Natural killer cell treated with Interleukin-12 subunit alpha and Interleukin-12 subunit beta and Interleukin-15 and Interleukin-18, amount 100 ng/mL, for 72 hours (primary cell): ENCODE measurements at places on chromosomes 6 and 20. TPM values are rescaled to one million over a fixed set of nuclear protein-coding genes. Genes with fewer than 3 reads are reported as not detected.

The SERPINB6 gene
- total RNA-seq: 158 TPM

DNA sequence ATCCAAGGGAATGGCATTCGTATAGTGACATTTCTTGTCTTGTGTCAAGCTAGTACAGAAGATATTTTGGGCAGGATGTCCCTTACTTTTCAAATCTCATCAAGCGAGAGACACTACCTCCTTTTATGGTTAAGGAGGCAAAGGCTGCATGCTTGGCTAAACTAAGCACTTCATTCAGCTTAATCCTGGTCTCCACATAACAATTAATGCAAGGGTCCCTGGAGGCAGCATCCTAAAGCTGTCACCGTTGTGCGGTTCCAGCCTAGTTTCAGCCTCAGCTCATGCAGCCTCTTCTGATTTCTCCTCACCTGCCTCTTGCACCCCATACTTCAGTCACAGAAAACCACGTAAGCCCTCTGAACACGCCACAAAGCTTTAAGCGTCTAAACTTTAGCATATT, 67.1 kb upstream of the SLC22A23 start:
- H3K27me3 ChIP-seq: peaks cover 9% of the 10 kb centered on the region
- no peaks in the 10 kb centered on the region for H3K4me1 ChIP-seq
- no peak overlapping the region for H3K4me3 ChIP-seq
- H3K36me3 ChIP-seq: no peaks in the 10 kb centered on the region

DNA sequence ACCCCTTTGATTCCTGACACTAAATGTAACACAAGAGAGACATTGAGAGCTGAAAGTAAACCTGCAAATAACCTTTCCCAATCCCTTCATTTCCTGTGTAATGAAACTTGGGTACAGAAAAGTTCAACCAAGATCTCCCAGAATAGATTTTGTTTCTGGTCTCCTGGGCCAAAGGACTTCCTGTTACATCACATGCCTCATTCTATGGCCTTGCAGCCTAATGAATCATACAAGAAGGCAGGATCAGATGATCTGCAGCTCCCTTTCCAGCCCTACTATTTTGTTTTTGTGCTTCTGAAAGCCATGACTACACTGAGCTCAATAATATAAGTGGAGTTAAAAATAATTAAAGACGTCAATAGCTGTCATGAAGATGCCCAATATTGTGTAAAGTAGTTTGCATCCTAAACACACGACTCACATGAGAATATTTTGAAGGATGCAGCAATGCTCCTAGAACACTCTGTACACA, 73.4 kb upstream of the NOX3 start:
- no peaks in the 10 kb centered on the region for H3K27me3 ChIP-seq
- no peak overlapping the region for H3K4me3 ChIP-seq
- H3K36me3 ChIP-seq: no peaks in the 10 kb centered on the region
- peak overlapping the region; percentile 74 for H3K27ac ChIP-seq
- no peak for DNase-seq

DNA sequence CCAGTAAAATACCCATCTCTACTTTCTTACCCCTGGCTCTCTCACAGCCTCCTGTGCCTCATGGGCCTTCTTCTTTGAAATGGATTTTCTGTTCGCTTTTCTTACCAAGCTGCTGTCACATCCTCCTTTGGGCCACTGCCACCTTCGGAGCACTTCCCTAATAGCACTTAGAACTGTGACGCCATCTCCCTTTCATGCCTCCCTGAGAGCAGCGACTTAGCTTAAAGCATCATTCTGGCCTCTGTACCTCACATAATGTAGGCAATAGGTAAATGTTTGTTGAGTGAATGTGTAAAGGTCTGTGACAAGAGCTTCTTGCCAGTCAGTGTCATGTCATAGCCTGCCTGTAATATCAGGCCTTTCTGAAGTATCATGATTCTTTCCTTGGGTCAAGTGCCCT, 78.8 kb downstream of the ADGRG6 start:
- no peak for DNase-seq
- H3K4me1 ChIP-seq: no peaks in the 10 kb centered on the region
- no peaks in the 10 kb centered on the region for H3K36me3 ChIP-seq
- no peak overlapping the region for H3K4me3 ChIP-seq
- H3K27me3 ChIP-seq: peaks cover 9% of the 10 kb centered on the region
- H3K27ac ChIP-seq: no peak overlapping the region

- H3K27me3 ChIP-seq: no peaks in the 10 kb centered on the region
- peaks cover 32% of the 10 kb centered on the region for H3K4me1 ChIP-seq
- no peak overlapping the region for H3K4me3 ChIP-seq
Observed at GRCh38 chr6:118902726-118903125, 8.8 kb downstream of the ASF1A start.
